ENCODE measurements at places on chromosomes 16 and 17. TPM values are rescaled to one million over a fixed set of nuclear protein-coding genes. Genes with fewer than 3 reads are reported as not detected.

DNA sequence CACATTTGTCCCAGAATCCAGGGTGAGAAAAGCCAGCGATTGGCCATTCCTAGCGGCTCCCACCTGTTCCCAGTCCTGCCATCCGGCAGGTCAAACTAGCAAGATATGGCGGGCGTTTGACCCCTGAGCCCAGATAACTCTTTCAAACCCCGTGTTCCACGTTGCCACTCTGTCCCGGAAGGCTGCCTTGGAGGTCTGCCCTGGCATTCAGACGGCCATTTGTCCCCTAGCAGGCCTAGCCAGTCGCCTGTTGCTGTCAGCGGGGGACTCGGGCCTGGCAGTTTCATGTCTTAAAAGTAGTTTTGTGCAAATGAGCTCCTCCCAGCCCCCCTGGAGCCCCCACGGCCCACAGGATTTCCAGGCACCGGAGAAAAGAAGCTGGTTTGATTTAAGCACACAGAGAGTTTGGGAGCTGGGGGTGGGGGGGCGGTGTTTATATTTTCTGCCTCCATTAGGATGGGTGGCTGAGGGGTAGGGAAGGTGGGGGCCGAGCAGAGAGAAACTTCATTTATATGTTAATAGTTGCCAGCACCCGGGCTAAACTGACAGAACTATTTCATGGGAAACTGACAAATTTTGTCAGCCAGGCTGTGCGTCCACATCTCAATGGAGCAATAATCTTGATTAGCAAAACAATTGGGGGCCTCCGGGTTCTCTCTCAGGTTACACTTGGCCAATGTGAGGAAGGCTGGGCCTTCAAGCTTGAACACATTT is 240.9 kb upstream of the SALL1 start:
- no peak for DNase-seq

DNA sequence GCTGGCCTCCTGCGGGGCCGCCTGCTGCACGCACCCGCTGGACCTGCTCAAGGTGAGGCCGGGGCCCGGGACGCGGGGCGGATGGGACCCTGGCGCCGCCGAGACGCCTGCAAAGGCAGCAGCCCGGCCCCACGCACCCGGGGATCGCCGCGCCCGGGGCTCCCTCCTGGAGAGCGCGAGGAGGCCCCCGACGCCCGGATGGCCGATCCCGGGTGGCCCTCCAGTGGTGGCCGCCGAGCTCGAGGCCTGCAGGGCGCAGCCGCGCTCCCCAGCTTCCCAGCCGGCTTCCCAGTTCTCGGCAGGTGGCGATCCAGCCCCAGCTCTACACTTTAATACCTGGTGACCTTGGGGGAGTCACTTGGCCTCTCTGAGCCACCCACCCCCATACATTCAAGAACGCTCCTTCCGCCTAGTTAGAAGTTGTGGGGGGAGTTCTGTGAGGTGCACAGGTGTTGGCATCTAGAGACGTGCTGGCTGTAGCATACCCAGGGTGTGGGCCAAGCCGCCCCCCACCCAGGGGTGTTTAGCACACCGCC is 452 bp downstream of the SLC25A10 start:
- no peak for DNase-seq

DNA sequence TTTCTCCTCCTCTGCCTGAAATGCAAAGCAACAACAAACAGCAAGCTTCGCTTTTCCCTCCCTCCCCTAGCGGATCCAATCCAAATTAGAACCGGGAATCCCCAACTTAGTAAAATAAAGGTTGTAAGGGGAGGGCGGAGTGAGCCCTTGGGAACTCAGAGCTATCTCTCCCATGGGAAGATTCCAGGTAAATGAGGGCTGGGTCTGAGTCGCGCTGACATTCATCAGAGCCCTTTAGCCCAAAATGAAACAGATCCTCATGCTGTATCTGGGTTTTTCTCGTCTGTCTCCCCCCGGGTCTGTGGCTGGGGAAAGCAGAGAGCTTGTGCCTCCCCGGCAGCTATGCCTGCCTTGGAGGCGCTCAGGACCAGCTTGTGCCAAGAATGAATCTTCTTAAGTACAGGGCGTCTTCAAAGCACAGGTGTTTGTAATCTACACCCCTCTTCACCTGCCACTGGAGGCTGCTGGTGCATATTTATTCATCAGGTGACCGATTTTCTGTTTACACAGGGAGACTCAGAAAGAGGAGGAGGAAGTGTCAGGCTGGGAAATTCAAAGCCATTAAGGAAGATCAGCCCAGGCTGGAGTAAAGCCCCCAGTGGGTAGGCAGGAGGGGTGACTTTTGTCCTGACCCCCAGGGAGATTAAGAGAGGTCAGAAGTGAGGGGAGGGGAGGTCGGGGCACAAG is 55.0 kb upstream of the GSE1 start:
- DNase-seq: peak; percentile 70

GRCh38 chr17:1762901-1763898 is 1.3 kb downstream of the SERPINF1 start:
- DNase-seq: no peak

DNA sequence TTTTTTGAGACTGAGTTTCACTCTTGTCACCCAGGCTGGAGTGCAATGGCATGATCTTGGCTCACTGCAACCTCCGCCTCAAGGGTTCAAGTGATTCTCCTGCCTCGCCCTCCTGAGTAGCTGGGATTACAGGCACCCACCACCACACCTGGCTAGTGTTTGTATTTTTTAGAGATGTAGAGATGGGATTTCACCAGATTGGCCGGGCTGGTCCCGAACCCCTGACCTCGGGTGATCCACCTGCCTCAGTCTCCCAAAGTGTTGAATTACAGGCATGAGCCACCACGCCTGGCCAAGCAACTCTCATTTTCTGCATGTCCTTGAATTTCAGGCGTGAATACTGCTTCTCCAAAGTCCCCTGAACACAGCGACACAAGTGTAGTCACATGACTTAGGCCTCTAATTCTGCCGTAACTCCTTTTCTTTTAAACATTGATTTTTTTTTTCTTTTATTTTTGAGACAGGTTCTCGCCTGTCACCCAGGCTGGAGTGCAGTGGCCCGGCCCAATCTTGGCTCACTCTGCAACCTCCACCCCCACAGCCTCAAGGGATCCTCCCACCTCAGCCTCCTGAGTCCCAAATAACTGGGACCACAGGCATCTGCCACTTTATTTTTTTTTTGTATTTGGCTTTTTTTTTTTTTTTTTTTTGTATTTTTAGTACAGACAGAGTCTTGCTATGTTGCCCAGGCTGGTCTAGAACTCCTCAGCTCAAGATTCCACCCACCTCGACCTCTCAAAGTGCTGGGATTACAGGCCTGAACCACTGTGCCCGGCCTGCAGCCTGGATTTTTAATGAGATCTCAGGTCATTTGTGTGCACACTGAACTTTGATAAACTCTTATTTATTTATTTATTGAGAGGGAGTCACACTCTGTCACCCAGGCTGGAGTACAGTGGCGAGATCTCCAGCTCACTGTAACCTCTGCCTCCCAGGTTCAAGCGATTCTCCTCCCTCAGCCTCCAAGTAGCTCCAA is 124.6 kb downstream of the KCNJ18 start:
- no peak for DNase-seq

GRCh38 chr16:84068783-84069462 is 26.3 kb upstream of the SLC38A8 start:
- no peak for DNase-seq

DNA sequence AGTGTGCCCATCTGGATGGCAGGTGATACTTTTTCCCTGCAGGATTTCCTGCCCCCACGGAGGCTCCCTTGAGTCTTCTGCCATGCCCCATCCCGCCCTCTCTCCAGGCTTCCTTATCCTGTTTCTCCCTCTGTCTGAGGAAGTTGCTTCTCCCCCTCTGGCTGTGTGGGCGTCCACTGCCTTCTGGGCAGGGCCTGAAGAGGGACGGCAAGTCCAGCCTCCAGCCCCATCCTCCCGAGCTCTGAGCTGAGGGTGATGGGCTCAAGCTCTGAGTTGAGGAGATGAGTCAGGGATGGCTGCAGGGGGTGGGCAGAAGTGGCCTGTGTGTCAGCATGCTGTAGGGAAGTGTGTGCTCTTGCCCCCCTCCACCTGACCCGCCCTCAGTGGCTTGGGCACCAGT is 14.2 kb upstream of the RAP1GAP2 start:
- DNase-seq: no peak

- DNase-seq: no peak
Observed at GRCh38 chr17:78527345-78527744, 49.9 kb downstream of the DNAH17 start.

- no peak for DNase-seq
Observed at GRCh38 chr17:72565006-72565405, 444.2 kb downstream of the SOX9 start.

- no peak for DNase-seq
Observed at GRCh38 chr16:22326771-22327445, 29.7 kb downstream of the POLR3E start.

DNA sequence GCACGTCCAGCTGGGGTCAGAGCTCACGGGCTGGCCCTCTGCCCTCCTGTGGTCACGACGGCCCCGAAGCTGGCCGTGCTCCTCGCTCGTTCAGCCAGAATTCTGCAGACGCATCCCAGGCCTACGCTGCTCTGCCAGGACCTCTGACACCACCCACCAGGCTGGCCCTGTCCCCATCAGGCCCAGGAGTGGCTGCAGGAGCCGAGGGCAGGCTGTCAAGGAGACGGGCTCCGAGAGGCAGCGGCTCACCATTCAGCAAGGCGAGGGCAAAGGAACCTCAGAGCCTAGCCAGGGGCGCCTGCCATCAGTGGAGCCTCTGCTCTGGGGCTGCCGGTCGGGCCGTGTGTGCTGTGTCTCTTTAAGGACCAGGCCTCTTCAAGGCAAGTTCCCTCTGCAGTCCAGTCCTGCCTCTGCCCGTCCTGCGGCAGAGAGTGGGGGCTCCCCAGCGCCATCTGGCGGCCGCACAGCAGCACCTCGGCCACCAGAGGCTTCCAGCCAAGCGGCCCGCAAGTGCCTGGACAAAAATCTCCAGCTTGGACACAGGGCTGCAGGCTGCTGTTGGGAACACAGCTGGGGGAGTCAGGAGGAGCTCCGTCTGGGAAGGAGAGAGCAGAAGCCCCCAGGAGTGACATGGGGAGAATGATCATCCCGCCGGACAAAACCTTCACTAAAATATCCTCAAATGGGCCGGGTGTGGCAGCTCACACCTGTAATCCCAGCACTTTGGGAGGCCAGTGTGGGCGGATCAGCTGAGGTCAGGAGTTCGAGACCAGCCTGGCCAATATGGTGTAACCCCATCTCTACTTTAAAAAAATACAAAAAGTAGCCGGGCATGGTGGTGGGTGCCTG is 7.4 kb upstream of the ABR start:
- DNase-seq: peak; percentile 88

Gene OR2C1
- not detected for total RNA-seq

Gene RTN4RL1
- 0.47 TPM for total RNA-seq

Gene SLC9A5
- total RNA-seq: 2.6 TPM

Measured in mucosa of descending colon (tissue), 3 donors.